Kidney epithelial cell (primary cell): ENCODE measurements at places on chromosomes 4 and X. TPM values are rescaled to one million over a fixed set of nuclear protein-coding genes. Genes with fewer than 3 reads are reported as not detected.
A peak's percentile ranks its signal among the peaks of the same experiment; 100 is the strongest.

PPBP gene
- total RNA-seq, result not detected in 2 replicates

PGAM4 gene
- not detected in 2 replicates for total RNA-seq

BEND2 gene
- total RNA-seq, result not detected in 2 replicates

USP51 gene
- total RNA-seq, result 2.0 and 2.1 TPM in 2 replicates

TCEAL2 gene
- 3.8 and 5.5 TPM in 2 replicates for total RNA-seq

DCHS2 gene
- total RNA-seq, result 0.75 and 3.1 TPM in 2 replicates

- DNase-seq, result no peak
Measured at GRCh38 chr4:65241257-65241997, 428.9 kb downstream of the EPHA5 start.

GRCh38 chr4:60313611-60314178, 886.4 kb upstream of the ADGRL3 start:
- DNase-seq, result no peak

DNA sequence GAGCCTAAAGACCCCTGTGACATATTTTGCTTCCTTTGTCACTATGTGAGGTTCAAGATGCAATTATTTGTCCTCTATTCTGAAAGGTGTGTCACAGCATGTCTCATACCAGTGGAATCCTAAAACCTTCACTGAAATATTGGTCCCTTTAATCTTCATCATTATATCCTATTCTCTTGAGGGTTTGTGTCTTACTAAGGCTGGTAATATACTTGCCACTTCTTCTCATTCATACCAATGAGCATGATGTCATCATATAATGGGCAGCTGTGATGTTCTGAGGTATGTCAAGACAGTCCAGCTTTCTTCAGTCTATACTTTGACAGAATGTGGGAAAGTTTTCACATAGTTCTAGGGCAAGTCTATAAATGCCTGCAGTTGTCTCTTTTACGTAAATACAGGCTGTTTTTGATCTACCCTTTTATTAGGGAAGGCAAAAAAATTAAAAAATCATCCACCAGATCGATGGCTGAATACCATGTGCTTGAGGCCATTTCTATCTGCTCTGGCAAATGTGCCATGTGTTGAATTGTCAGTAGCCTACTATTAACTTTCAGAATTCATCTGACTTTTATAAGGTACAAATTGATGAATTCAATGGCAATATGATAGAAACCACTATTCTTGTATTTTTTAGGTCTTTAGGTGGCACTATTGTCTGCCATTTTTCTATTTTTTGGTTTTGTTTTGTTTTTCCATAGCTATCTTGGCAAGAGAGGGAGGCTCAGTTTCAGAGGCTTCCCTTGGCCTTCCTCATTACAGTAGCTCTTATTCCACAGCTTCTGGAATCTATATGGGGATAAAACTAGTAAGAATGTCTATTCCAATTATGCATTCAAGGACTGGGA, 209.0 kb downstream of the PPARGC1A start:
- peak; percentile 14 for DNase-seq

- no peak for DNase-seq
Measured at GRCh38 chr4:76208005-76208765, 5.4 kb downstream of the SCARB2 start.

DNA sequence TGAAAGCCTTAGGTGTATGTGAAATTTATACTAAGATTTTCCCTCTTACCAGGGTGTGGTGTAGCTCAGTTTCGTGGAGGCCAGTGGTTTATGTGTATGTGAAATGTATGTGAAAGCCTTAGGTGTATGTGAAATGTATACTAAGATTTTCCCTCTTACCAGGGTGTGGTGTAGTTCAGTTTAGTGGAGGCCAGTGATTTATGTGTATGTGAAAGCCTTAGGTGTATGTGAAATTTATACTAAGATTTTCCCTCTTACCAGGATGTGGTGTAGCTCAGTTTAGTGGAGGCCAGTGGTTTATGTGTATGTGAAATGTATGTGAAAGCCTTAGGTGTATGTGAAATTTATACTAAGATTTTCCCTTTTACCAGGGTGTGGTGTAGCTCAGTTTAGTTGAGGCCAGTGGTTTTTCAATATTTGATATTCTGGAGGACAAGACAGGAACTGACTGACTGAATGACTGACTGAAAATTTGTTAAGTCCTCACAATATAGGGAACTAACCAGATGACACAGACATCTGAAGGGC, 143.7 kb downstream of the NEXMIF start:
- DNase-seq, result no peak

DNA sequence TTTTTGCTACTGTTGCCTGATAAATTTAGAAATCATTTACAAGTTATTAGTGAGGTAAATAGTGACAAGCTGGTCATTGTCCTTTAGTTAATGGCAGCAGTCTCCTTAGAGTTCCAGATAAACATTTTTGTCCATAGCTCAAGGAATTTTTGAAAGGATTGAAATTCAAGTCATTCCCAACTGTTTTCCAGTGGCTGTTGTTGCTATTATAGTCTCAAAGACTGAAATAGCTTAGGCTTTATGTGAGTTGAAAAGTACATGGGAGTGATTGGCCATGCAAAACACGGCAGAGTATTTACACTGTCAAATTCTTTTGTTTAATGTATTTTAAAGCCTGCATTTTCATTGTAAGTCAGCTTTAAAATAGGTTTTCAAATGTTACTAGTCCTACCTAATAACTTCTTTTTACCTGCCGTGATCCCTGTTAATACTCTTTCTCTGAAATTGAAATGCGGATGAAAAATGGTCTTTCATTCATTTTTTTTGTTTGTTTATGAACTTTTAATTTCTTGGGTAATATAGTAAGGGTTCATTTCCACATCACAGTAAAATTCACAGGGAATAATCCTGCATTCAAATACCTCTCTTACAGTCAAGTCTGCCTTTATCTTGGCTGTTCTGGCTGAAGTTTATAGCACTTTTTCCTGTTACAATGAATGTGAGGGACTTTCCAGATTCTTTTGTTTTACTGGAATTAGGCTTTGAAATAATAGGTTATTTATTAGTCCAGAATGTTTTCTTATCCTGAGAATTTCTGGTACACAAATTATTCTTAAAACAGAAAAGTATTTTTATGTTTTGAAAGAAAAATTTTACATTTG, 85.1 kb downstream of the PDLIM5 start:
- DNase-seq, result no peak

- peak; percentile 56 for DNase-seq
Measured at GRCh38 chr4:57249083-57249482, 138.9 kb upstream of the IGFBP7 start.

GRCh38 chr4:29311247-29311646, 1408.9 kb upstream of the PCDH7 start:
- DNase-seq, result no peak

DNA sequence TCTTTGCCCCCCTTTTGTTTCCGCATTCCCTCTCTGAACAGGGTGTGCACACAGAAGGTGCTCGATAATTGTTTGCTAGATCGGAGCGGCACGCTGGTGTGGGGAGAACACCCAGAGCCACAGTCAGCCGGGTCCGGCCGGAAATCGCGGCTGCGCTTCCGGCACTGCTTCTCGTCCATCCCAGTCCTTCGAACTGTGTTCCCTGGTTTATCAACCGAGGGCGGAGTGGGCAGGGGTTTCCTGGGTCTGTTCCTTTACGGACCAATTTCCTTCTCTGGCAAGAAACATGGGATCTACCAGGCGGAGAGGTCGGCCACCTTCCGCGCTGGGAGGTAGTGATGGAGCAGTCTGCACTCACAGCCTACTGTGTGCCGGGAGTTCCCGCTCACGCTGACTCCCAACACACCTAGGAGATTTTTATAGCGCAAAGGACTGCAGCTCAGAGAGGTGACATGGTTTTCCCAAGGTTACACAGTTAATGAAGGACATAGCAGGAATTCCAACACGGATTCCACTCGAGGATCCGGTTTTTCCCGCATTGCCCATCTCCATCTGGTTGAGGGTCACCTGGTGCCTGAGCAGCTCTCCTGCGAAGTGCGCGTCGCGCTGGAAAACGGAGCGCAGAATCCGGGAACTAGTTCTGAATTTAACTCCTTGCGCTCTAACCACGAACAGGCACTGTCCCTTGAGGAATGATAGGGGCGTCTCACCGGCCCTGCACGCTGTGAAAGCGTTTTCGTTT, 6.8 kb downstream of the MSX1 start:
- DNase-seq, result no peak

DNA sequence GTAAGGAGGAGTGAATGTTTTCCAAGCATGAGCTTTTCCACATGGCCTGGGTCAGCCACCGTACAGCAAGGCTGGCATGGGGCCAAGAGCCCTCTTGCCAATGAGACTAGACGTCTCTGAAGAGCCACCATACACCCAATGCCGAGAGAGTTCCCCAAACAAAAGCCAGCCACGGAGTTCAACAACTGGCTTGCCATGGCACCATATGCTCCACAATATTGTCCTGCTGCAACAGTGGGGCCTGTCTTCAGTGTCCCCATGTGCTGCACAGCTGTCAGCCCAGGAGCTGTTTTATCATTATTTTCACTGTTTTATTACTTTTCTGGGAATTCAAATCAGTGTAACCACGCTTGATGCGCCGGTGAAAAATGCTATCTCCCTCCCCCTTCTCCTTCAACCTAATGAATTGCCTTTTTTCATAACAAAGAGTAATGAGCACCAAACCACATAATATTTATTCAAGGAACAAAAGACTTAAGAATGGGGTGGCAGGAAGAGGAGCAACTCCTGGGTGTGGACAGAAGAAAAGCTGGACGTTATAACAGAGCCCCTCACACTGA, 18.4 kb downstream of the MAML3 start:
- no peak for DNase-seq

DNA sequence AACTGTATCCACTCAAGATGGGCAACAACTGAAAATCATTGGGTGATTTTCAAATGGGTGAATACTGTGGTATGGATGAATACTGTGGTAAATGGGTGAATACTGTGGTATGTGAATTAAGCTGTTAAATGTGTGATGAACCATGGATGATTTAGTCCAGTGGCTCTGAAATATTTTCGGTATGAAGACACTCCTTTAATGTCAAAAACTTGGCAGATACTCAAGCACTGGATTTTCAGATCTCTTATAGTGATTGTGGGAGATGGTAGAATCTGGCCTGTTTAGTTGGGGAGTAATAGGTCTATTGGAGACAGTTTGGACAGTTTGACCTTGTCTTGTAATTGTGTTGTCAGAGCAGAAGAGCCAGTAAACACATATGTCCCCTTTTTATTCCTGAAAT, 45.7 kb downstream of the SSX7 start:
- DNase-seq, result peak; percentile 2

DNA sequence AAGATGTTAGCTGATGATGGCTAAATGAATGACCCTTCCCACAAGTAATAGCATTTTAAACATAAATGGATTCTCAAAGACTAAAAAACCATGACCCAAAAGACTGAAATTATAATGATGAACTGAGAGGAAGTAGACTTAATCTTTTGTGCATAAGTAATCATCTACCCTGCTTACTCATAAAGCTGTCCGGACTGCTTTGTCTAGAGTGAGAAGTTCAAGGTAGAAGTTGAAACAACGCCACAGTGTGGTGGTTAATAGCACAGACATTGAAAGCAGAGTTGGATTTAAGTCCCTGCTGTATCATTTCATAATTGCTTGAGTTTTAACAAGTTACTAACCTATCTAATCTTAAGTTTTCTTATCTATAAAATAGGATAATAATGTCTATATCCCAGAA, 346.6 kb downstream of the CENPC start:
- peak; percentile 18 for DNase-seq

DNA sequence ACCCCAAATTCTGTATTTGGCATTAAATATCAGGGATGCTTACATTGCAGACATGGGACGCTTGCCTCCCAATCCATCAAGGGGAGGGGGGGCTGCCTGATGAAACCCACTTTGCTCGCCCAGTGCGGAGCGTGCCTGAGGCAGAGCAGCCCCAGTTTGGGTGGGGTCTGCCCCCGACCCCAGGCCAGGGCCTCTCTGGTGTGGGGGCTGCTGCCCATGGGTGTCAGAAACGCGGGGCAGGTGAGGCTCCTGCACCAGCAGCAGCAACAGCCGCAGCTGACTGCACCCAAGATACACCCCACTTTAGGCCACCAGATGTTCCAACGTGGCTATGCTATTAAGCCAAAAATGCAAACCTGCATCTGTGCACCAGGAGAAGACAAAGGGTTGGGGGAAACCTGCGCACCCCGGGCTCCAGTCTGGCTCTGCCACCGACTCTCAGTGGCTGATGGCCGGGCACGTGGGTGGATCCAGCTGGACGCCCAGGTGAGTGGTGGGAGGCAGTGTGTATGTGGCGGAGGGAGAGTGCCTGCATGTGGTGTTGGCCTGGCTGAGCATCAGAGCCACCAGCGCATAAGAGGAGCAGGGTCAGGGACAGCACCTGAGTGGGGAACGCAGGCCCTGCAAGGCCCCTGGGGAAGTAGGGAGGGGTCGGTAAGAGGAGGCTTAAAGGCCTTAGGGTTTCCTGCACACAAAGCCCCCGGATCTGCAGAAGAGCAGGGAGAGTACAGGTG, 86.2 kb downstream of the ABLIM2 start:
- no peak for DNase-seq

GRCh38 chrX:37765507-37765906, 14.4 kb upstream of the CYBB start:
- no peak for DNase-seq

DNA sequence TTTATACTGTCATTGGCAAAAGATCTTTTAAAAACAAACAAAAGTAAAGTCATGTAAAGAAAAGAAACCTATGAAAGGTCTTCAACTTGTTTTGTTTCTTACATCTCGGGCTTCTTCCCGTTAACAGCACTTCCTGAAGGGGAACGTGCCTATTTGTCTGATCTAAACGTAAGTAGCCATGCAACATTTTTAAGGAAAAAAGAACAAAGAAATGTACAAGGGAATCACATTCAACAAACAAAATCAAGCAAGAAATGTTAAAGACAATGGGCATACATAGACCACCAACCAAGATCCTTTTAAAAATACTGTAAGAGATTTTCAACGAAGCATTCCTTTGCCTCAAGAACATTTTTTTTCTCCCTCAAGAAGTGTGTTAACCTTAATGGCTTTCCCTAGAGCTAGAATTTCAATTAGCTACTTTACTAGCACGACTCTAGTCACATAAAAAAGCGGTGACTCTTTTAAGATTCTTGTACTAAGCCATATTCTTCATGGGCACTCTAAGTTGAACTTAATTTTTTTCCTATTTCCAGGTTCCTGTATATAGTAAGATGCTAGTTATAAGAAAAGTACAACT, 112.0 kb upstream of the TTC29 start:
- DNase-seq, result no peak

GRCh38 chr4:87541956-87542709, 13.0 kb upstream of the SPARCL1 start:
- no peak for DNase-seq

GRCh38 chr4:73438582-73439215, 2.7 kb downstream of the AFP start:
- no peak for DNase-seq

- no peak for DNase-seq
Measured at GRCh38 chrX:150365990-150366911, 3.1 kb downstream of the MAMLD1 start.

- no peak for DNase-seq
Measured at GRCh38 chr4:188717661-188718060, 578.4 kb downstream of the TRIML1 start.

DNA sequence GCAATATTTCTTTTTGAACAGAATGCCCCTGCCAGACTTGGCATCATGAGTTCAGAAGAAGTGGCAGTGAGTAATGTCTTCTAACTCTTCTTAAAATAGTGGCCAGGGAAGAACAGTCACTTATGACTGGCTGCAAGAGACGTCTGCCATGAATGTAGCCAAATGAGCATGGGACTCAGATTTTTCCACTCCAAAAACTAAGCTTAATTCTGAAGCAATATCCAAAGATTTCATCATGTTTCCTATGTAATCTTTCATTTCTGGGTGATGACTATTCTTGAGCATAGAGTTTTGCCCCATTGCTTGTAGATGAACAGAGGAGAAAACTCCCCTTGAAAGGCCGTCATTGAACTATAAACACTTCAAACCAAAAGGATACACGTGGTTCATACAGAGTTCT, 11.8 kb downstream of the AMBN start:
- DNase-seq, result no peak
